ENCODE measurements at places on chromosomes 11 and 22. TPM values are rescaled to one million over a fixed set of nuclear protein-coding genes. Genes with fewer than 3 reads are reported as not detected.

DNA sequence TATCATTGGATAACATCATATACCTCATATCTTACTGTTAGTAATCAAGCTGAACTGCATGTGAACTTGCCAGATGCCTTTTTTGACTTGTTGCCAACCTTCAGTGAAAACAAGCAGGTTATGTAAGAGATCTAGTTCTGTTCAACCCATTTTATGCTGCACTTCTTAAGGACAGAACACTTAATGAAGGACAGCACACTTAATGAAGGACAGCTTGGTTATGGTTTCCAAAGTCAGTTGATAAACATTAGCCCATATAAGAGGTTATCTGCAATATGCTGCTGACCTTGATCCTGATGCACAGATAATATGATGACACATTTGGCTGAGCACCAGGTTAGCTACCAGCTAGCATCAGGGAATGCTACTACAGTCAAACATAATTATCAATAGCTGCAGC lies 358.7 kb upstream of the PDGFD start:
- no peak for DNase-seq

DNA sequence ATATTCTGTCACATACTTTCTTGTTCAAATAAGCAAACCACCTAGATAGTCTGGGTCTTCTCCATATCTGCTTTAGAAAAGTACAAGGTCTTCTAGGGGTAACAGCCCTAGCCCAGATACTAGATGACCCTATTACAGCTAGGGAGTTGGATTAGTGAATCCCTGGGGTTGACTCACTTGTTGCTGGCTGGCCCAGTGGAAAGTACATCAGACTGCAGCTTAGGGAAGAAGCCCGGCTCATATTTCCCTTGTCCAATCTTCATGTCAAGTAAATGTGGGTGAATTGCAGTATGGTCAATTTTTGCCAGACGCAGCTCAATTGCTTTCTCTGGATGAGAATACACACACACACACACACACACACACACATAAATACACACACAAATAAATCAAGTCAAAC lies 79.1 kb upstream of the SCUBE2 start:
- DNase-seq = no peak

GRCh38 chr22:39174498-39175352 lies 22.2 kb upstream of the CBX7 start:
- DNase-seq = peak; percentile 88

GRCh38 chr22:41801147-41801819 lies 804 bp downstream of the CCDC134 start:
- no peak for DNase-seq

- peak; percentile 19 for DNase-seq
These were observed 511.7 kb downstream of the TBC1D22A start for GRCh38 chr22:47274196-47274595.

PAMR1 gene
- total RNA-seq = 14.5 TPM

DNA sequence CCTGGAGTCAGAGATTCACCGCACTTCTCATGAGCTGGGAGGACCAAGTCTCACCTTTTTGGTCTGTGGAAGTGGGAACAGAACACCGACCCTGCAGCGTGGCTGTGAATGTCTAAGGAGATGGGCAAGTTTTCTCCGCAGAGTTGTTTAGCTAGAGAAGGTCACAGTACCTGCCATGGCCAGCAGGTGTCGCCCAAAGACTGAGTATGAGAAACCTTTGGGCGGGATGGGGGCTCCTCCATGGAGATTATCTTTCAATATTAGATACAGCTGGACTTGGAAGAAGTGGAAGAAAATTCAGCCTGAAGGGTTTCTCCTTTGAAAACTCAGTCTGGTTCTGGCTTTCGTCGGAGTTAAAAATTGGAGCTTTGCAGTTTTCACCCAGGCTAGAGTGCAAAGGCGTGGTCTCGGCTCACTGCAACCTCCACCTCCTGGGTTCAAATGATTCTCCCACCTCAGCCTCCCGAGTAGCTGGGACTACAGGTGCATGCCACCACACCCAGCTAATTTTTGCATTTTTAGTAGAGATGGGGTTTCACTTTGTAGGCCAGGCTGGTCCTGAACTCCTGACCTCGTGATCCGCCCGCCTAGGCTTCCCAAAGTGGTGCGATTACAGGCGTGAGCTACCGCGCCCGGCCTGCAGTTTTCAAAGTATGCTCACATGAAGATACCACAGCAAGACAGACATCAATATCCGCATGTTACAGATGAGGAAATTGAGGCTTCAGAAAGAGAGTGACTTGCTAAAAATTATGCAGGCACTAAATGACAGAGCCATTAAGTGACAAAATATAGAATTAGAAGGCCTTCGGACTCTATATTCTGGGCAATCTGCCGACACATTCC lies 10.7 kb upstream of the DSCAML1 start:
- peak; percentile 91 for DNase-seq

CCND1 gene
- 136 TPM for total RNA-seq

Measured in Right ventricle myocardium superior (tissue), 1 donor.